ENCODE measurements at places on chromosomes 1 and 21.

DNA sequence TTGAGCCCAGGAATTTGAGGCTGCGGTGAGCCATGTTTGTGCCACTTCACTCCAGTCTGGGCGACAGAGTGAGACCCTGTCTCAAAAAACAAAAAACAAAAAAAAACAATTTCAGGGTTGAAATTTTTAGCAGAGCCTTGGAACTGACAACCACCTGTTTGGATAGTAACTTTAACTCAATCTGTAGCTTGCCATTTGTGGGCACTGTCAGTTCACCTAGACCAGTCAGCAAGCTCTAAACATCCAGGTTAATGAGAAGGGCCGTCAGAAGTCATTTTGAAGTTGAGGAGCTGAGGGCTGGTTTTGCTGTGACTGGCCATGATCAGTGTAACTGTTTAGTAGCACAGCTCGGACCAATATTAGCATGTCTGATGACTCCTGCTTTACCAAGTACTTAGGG lies 8.4 kb downstream of the TRAPPC10 start:
- no peak for DNase-seq

GRCh38 chr21:14114251-14114650 lies 96.5 kb downstream of the LIPI start:
- no peak for DNase-seq

DNA sequence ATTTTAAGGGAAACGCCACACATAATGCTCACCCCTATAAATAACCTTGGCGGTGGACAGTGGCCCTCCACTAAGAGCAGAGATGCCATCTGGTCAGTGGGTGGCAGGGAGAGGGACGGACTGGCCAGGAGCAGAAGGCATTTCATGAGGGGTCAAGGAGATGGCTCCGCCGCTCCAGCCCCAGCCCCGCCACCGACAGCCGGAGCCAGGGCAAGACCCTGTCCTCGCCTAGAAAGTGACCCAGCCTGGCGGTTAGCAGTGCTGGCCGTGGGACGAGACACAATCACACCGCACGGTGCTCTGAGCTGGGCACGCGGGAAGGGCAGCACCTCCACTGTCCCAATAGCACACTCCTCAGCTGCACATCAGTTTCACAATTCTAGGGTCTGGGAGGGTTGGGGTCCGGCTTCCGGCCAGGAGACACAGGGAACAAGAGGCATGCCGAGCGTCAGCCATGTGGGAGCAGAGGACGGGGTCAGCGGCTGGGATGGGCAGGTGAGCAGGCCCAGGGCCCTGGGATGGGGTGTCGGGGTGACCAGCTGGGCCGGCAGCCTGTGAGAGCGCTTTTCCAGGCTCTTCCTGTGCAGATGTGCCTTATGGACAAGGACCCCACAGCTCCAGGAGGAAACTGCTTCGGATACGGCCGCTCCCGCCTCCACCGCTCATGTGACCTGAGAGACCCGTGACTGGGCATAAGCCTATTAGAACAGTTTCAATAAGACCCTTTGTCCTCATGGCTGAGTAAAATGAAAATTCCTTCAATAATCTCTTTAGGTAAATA lies 5.7 kb downstream of the SLC19A1 start:
- DNase-seq, result no peak

DNA sequence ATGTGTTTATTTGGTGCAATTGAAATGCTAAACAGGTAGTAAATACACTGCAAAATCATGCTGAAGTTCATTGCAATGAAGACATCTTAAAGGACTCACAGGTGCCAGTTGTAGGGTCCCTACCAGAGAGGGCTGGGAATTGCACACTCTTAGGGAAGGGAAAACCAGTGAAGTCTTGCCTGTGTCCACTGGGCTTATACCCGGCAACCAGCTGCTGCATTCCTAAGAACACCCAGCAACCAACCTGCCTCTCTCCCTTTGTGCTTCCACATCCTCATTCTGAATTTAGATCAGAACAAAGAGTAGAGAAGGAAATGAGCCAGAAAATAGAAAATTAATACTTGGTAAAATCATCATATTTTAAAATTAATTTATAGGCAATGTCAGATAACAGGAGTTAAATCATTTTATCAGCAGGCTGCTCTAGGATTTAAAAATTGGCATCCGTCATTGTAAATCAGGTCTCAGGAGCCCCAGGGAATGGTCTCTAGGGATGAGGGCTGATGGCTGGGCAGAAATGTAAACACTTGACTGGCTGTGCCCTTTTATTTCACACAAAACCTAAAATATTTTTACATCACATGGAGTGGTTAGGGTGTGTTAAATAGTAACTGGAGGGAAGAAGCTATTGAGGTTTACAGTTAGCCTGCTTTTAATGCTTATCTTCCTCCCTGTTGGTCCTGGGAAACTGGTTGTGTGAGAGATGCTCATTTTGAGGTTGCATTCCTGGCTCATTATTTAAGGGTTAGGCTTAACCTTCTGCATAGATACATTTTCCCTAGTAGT lies 31.3 kb downstream of the PTGFRN start:
- no peak for DNase-seq

GRCh38 chr1:203720242-203720641 lies 44.7 kb upstream of the LAX1 start:
- DNase-seq, result no peak

- DNase-seq, result no peak
Observed at GRCh38 chr1:186310307-186310706, 64.7 kb downstream of the TPR start.

Measured in effector CD8-positive, alpha-beta T cell (primary cell).